ENCODE measurements at places on chromosomes 13 and 19. TPM values are rescaled to one million over a fixed set of nuclear protein-coding genes. Genes with fewer than 3 reads are reported as not detected.

Gene SHFL
- 30.1 TPM for polyA plus RNA-seq

Gene XRCC1
- 30.8 TPM for polyA plus RNA-seq

Gene MISP
- polyA plus RNA-seq = 0.06 TPM

Gene FPR1
- polyA plus RNA-seq = not detected

Gene KCTD4
- polyA plus RNA-seq = 0.15 TPM

Gene KCNN1
- 0.10 TPM for polyA plus RNA-seq

Gene LAIR1
- not detected for polyA plus RNA-seq

Gene ETFB
- 92.8 TPM for polyA plus RNA-seq

Gene TMEM150B
- not detected for polyA plus RNA-seq

Gene RASGRP4
- polyA plus RNA-seq = not detected

Gene TEAD2
- 37.1 TPM for polyA plus RNA-seq

Measured in BJ (cell line).